ENCODE measurements at places on chromosomes 2 and 18.

- no peak for DNase-seq
Measured at GRCh38 chr2:70936979-70937811, 1.5 kb downstream of the ATP6V1B1 start.

- DNase-seq: no peak
Measured at GRCh38 chr2:74849228-74849892, 15.4 kb downstream of the HK2 start.

DNA sequence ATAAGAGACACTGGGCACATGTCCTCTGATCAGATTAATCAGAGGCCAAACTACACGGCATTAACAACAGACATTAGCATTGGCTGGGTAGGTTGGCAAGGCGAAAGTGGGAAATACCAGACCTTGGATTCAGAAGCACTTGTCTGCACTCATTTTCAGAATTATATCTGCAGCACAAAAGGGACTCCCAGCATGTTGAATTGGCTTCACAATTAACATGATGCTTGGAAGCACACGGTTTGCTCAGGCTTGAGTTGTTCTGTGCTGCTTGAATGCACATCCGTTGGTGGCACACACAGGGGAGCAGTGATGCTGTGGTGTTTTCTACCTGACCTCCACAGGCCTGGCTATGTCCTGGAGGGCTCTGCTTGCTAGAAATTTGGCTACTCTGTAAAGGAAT, 83.9 kb downstream of the ACTR3 start:
- no peak for DNase-seq

GRCh38 chr2:10770956-10771750, 41.4 kb downstream of the PDIA6 start:
- DNase-seq: no peak

- no peak for DNase-seq
Measured at GRCh38 chr2:201696151-201696659, 2.2 kb downstream of the MPP4 start.

- DNase-seq: no peak
Measured at GRCh38 chr18:26621161-26622026, 73.0 kb upstream of the KCTD1 start.

GRCh38 chr18:62812242-62812641, 96.9 kb downstream of the PHLPP1 start:
- DNase-seq: no peak

DNA sequence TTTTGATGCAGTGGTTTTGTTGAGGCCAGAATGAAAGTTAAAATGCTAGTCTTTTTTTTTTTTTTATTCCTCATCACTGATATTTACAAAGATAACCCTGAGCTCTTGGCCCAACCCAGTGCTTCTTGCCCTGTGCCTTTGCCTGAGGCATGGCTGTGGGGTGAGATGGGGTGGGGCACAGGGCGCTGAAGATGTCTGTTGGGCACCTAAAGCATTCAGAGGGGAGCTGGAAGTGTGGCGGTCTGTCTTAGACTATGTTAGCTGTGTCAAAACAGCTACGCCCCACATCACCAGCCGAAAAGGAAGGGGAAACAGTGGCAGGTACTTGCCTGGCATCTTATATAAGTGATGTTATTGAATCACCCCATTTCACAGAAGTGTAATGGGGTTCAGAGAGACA, 20.7 kb downstream of the TOGARAM2 start:
- DNase-seq: no peak

- DNase-seq: no peak
Measured at GRCh38 chr2:181857483-181857882, 34.0 kb upstream of the ITPRID2 start.

GRCh38 chr2:8604262-8604661, 77.6 kb upstream of the ID2 start:
- no peak for DNase-seq

- no peak for DNase-seq
Measured at GRCh38 chr2:195322324-195322723, 334.7 kb upstream of the SLC39A10 start.
